ENCODE measurements at places on chromosomes 5 and 9. TPM values are rescaled to one million over a fixed set of nuclear protein-coding genes. Genes with fewer than 3 reads are reported as not detected.

Gene CARD6
- 7.1 TPM for total RNA-seq

Gene FLT4
- 0.76 TPM for total RNA-seq

Gene TERT
- total RNA-seq, result not detected

Gene BSPRY
- total RNA-seq, result not detected

Gene PCDHB10
- total RNA-seq, result 1.3 TPM

Gene LCN15
- not detected for total RNA-seq

Gene OTP
- not detected for total RNA-seq

Gene PRDM9
- total RNA-seq, result not detected

Gene SMIM32
- not detected for total RNA-seq

Gene BDP1
- total RNA-seq, result 18.0 TPM

Gene FBXW2
- 18.3 TPM for total RNA-seq

Gene EDIL3
- total RNA-seq, result 16.3 TPM

Gene ETF1
- 136 TPM for total RNA-seq

Gene FSD1L
- 2.7 TPM for total RNA-seq

Gene CSF2
- total RNA-seq, result not detected

Gene PCAT7
- total RNA-seq, result not detected

Gene RNF180
- total RNA-seq, result not detected

Gene GRHPR
- total RNA-seq, result 146 TPM

Gene ZFP2
- 1.8 TPM for total RNA-seq

Gene PRELID1
- total RNA-seq, result 212 TPM

Gene PCDHB7
- 0.89 TPM for total RNA-seq

Gene ABCA1
- 20.7 TPM for total RNA-seq

Gene PGM5
- not detected for total RNA-seq

Gene NOTCH1
- 5.2 TPM for total RNA-seq

Gene FOCAD
- total RNA-seq, result 32.8 TPM

Gene SGCD
- total RNA-seq, result 67.0 TPM

Gene TENT4A
- 17.6 TPM for total RNA-seq

Gene TMEM215
- not detected for total RNA-seq

Gene FSTL4
- not detected for total RNA-seq

Gene SNCAIP
- 4.0 TPM for total RNA-seq

Gene CTNND2
- not detected for total RNA-seq

Gene IL3
- total RNA-seq, result not detected

Gene CDH9
- not detected for total RNA-seq

Gene ITGA1
- total RNA-seq, result 18.4 TPM

Gene ENTPD2
- total RNA-seq, result not detected

Gene IFNB1
- total RNA-seq, result not detected

Gene MSMP
- not detected for total RNA-seq

Gene GRXCR2
- total RNA-seq, result not detected

Gene C9
- not detected for total RNA-seq

Gene SPATA31C1
- total RNA-seq, result not detected

Data from GM23248 (cell line).